ENCODE measurements at places on chromosomes 4 and X.
A peak's percentile ranks its signal among the peaks of the same experiment; 100 is the strongest.

- DNase-seq, result no peak
Measured at GRCh38 chr4:138053641-138054301, 188.4 kb downstream of the SLC7A11 start.

GRCh38 chrX:154809939-154810665, 4.8 kb upstream of the MPP1 start:
- DNase-seq, result no peak

GRCh38 chrX:133570549-133570948, 155.3 kb upstream of the GPC4 start:
- no peak for DNase-seq

- DNase-seq, result no peak
Measured at GRCh38 chr4:102387552-102388150, 42.4 kb upstream of the SLC39A8 start.

DNA sequence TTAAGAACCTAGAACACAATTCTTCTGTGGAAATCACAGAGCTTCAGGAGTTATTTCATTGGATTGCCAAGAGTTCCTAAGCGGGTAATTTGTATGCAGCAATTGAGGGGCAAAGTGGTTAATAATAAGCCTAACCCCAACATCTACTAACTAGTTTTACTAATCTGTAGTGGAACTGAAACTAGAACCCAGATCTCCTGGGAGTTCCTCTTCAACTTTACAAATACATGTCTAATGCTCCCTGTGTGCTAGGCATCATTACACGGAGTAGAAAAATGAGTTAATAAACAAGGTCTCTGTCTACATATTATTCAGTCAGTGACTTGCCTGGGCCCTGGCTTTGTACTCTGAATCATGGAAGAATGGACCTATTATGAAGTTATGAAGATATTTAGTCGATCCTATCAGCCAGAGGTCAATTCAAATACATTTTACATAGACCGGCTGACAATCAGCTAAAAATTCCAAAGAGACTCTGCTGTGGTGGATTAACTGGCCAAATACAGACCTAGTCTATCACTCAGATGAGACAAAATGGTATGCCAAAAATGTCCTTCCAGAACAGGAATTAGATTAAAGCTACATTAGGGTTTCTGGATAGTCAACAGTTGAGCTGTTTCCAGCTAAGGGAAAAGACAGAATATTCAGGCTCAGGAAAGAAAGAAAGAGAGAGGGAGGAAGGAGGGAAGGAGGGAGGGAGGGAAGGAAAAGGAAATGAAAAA, 326.0 kb downstream of the FBXW7 start:
- DNase-seq, result no peak

DNA sequence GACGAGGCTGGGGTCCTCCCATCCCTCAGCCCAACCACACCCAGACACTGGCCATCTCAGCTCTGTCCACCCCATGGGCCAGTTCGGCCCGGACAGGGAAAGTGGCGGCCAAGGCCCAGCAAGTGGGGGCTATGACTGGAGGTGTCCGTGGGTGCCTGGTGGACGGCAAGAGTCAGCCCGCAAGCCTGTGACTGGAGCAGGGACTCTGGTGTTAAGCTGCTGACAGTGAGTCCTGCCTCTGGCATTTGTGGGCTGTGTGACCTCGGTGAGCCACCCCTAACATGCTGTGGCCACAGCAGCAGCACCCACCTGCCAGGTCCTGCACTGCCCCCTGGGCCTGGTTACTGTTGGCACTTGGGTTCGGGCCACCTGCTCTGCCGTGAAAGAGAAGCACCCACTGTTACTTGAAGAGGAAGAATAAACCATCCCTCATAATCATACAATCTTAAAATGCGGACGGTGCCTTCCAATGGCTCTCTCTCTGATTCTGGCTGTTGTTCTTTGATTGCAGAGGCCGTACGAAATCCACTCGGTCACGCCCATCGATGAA, 252.0 kb downstream of the EVC2 start:
- no peak for DNase-seq

GRCh38 chrX:154727418-154727817, 23.5 kb downstream of the GAB3 start:
- DNase-seq, result no peak

- DNase-seq, result no peak
Measured at GRCh38 chrX:118751950-118752783, 24.8 kb downstream of the IL13RA1 start.

DNA sequence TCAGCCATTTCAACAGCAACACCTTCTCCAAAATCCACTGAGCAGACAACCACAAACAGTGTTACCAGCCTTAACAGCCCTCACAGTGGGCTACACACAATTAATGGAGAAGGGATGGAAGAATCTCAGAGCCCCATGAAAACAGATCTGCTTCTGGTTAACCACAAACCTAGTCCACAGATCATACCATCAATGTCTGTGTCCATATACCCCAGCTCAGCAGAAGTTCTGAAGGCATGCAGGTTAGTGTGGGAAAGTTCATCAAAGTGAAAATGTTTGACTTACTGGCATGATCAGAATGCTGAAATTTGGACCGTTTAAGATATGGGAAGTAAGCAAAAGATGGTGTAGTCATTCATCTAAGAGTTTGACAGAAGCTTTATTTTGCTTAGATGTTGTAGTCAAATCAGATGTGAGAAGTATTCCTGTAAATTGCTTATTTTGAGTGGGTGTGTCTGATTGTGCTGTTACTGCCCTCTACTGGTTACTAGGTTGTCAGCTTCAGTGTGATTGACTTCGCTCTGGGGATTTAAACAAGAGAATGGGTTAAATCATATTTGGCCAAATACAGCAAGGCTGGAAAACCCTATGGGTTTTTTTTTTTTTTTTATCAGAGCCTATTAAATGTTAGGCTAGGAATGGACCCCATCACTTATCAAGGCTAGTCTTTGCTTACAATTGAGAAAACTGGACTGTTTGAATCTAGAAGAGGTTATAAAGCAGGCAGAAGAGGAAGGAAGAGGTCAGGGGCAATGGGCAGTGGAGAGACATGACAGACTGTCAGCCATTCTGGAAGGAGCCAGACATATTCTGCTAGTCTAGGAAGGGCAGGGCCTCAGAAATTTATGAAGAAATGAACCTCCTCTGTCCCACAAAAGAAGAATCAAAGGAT, 130.3 kb downstream of the DIPK2B start:
- DNase-seq, result no peak

- no peak for DNase-seq
Measured at GRCh38 chr4:118325431-118325830, 27.4 kb downstream of the PRSS12 start.

GRCh38 chrX:143615851-143616250, 20.1 kb downstream of the SLITRK4 start:
- no peak for DNase-seq

- DNase-seq, result no peak
Measured at GRCh38 chr4:120994521-120994920, 72.0 kb upstream of the PRDM5 start.

GRCh38 chr4:4758681-4759080, 100.8 kb upstream of the MSX1 start:
- no peak for DNase-seq

- no peak for DNase-seq
Measured at GRCh38 chr4:77204621-77205020, 47.6 kb downstream of the CCNG2 start.

DNA sequence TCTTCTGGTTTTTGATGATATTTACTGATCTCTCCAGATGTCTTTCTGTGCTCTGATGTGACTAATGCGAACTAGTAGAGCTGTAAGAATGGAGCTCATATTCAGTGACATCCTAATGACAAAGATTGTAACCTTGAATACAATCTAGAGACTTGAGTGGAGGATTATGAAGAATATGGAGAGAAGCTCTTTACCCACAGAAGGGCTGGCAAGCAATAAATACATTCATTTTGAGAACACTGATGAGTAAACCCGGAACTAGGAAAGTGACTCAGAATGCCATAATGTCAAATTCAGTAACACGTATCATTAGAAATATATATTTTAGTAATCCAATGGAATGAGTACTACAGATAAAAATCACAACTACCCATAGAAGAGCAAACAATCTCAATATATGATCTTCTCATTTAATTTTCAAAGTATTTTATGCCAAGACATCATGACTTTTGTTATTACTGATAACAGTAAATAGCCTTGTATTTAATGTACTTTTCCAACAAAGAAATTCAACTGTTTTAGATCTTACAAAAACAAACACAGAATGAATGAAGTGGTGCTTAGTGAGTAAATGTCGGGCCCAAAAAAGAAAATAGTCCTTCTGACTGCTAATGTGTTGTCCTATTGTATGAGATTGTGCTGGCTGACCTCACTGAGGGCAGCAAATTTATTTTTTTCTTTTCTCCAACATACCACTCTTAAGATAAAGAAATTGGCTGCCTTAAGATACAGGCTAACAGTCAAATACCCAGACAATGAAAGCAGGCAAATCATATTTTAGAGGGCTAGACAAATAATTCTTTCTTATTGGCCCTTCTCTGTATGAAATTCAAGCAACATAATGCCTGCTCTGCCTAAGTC, 49.2 kb upstream of the HDAC8 start:
- DNase-seq, result no peak

GRCh38 chr4:6674500-6675149, 19.1 kb upstream of the S100P start:
- DNase-seq, result no peak

DNA sequence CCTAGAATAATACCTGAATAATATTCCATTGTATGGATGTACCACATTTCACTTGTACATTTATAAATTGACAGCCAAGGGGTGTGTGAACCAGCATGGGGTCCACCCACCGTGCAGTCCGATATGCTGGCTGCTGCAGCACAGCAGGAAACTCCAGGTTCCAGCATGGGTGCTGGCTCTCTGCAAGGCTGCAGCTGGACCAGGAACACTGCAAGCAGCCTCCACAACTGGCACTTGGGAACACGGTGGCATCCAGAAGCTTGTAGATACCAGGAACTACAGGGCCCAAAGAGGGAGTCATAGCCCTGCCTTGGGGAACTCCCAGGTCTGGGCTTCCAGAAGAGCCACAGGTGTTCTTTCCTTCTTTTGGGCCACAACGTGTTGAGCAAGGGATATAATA, 91.2 kb downstream of the NXF2 start:
- DNase-seq, result no peak

GRCh38 chr4:139300431-139301112, 733 bp upstream of the NAA15 start:
- DNase-seq, result no peak

GRCh38 chrX:12366440-12366839, 228.2 kb downstream of the FRMPD4 start:
- no peak for DNase-seq

DNA sequence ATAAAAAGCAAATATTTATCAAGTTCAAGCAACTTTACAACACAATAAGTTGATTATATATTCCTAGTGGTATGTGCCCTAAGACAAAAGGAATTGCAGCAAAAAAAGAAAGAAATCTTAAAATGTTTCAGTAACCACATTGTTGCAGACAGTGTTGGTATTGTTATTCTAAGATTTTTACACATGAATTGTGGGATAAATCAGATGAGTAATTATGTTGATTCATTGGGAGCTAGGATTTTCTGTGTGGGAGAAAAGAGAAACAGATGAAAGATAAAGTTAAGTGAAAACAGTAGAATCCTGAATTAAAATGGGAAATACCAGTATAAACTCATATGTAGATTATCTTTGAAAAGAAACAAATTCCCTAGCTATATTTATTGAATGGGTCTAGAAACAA, 362.4 kb downstream of the PPP3CA start:
- DNase-seq, result no peak

DNA sequence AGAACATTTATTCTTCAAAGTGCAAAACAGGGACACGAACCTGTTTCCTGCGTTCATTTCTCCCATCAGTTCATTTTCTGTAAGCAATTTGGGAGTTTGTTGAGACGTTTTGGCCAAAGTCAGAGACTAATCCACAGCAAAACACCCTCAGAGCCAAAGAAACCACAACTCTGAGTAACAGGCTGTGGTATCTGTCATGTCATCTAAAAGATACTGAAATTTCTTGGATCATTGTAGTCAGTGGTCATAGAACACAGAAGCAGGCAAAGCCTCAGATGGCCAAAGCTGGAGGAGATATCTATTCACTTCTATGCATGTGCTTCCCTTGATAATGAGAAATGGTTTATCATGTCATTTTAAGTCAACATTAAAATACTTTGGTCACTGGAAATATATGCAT, 485.6 kb upstream of the GALNT7 start:
- no peak for DNase-seq

DNA sequence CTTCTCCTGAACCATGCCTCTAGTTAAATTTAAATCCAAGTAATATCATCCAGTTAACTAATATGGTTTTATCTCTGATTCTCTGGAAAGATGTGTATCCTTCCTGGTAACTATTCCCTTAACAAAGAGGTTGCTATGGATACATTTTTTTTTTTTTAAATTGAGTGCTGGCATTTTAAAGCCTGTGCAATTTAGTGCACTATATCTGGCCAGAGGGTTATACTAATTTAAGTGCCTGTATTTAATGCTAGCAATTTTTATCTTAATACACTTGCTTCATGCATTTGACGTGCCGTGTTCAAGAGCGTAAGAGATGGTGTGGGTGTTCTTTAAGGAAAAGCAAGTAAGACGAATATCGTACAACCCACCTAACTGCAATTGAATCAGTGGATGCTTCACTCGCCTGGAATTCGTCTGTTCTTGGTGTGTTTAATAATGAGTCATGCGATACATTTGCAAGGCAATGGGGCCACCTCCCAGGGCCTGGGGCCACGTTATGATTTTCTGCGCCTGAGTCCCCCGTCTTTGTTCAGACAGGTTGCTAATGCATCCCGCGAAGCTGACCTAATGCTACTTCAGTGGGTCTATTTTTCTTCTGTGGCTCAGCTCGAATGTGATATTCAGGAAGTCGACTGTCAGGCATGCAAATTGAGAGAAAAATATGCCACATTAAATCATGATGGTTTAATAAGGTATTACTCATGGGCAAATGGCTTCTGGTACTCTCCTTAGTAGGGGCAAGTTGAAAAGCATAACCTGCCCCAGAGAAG, 14.2 kb upstream of the MID1 start:
- DNase-seq, result no peak

DNA sequence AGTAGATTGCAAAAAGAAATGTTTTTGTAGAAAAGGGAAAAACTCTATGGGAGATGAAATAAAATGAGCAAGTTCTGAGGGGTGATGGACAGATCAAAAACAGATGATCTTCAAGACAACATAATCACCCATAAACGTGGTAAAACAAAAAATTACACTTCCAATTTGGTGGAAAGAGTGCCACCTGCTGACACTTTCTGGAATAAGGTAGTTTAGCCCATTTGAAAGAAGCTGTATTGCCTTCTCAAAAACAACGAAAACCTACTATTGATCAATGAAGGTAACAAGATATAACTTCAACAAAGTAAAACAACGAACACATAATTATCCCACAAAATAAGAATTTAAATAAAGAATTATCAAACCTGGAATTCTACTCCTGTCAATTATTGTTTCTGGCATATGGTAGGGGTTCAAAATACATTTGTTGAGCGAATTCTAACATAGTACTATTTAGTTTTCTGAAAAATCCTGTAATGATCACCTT, 2.5 kb downstream of the COQ2 start:
- peak; percentile 18 for DNase-seq
